ENCODE measurements at places on chromosomes 3 and 15. TPM values are rescaled to one million over a fixed set of nuclear protein-coding genes. Genes with fewer than 3 reads are reported as not detected.

DNA sequence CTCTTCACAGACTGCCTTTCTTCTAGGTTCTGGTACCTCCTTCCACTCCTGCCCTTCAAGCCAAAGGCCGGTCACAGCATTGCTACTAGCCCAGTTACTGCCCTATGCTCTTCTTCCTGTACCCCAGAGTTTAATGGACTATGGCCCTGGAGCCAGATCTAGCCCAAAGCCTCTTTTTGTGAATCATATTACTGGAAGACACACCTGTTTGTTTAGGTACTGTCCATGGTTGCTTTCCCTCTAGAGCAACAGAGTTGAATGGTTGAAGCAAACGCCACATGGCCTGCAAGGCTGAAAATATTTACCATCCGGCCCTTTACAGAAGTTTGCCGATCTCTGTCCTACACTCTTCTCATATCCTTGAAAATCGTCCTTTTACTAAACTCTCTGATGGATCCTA is 47.0 kb downstream of the PDZRN3 start:
- H3K27ac ChIP-seq = no peak overlapping the region
- H3K4me1 ChIP-seq = no peaks in the 10 kb centered on the region
- H3K36me3 ChIP-seq = no peaks in the 10 kb centered on the region
- no peak for DNase-seq
- H3K27me3 ChIP-seq = no peaks in the 10 kb centered on the region

DNA sequence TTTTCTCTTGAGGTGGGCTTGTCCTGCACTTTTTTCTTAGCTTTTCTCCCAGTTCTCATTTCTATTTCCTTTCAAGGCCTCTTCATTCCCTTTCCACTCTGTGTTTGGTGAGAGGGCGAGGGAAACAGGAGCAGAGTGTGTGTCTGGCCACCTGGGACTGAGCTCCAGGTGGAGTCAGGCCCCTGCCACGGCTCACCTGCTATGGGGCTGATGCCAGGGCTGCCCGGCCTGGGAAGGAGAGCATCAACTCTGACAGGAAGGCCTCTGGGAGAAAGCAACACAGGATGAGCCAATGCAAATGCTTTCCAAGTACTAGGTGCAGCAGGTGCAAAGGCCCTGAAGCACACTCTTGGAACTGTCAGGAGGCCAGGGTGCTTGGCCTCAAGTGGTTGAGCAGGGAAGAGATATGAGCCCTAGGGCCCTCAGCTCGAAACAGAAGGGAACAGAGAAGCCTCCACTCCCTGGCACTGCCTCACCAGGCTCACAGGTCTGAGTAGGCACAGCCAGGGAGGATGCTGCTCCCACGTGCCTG is 27.3 kb upstream of the DUSP7 start:
- no peak for DNase-seq
- H3K4me1 ChIP-seq = no peaks in the 10 kb centered on the region
- H3K27me3 ChIP-seq = no peaks in the 10 kb centered on the region
- no peaks in the 10 kb centered on the region for H3K36me3 ChIP-seq
- H3K4me3 ChIP-seq = no peak overlapping the region

DNA sequence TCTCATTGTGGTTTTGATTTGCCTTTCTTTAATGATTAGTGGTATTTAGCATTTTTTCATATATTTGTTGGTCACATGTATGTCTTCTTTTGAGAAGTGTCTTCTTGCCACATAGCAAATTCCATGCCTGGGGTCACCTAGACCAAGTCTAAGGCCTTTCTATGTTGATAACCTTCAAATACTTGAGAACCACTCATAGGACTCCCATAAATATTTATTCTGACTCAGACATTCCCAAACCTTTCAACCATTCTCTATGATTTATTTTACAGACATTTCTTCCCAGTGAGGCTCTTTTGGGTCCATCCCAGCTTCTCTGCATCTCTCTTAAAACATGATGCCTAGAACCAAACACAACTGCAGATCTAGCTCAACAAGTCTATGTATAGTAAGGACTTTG is 69.2 kb downstream of the ATP8B4 start:
- H3K27ac ChIP-seq = no peak overlapping the region
- H3K36me3 ChIP-seq = no peaks in the 10 kb centered on the region
- no peak overlapping the region for H3K4me3 ChIP-seq
- no peaks in the 10 kb centered on the region for H3K4me1 ChIP-seq
- no peak for DNase-seq
- no peaks in the 10 kb centered on the region for H3K27me3 ChIP-seq

DNA sequence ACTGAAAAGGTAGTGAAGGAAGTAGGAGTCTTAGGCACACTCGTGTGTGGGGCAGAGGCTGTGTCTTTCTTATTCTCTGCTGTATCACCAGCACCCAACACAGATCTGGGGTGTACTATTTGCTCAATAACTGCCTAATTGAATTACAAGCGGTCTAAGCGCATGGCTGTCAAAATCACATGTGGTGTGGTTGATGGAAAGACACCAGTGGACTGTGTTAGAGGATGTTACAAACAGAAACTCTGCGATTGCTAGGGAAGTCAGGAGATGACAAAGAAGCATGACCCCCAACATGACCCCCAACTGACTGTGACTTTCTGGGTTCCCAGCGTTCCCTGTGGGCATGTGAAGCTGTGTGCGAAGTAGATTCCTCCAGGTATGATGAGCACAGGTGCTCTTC is 32.0 kb downstream of the ATG7 start:
- no peak overlapping the region for H3K27ac ChIP-seq
- no peak for DNase-seq
- H3K4me3 ChIP-seq = no peak overlapping the region

- H3K4me1 ChIP-seq = no peaks in the 10 kb centered on the region
- H3K27ac ChIP-seq = no peak overlapping the region
- H3K36me3 ChIP-seq = peaks cover 2% of the 10 kb centered on the region
- no peak for DNase-seq
These were observed 134.4 kb upstream of the SKOR1 start for GRCh38 chr15:67690936-67691335.

DNA sequence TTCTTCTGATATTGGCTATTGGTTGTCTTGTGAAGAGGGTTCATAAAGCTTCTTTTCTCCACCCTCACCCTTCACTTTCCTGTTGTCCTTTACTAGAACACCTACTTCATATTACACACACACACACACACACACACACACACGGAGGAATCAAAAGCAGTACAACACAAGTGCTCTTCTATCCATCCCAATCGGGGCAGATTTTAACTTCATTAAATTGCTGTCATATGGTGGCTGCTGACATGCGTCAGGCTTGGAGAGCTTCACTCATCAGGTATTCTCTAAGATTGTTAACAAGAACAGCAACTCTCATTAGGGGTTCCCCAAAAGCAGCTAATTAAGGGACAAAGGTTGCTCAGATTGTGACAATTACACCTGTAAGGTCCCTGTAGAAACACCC is 239.1 kb upstream of the MEIS2 start:
- H3K4me1 ChIP-seq = no peaks in the 10 kb centered on the region
- H3K27ac ChIP-seq = no peak overlapping the region
- DNase-seq = no peak
- no peaks in the 10 kb centered on the region for H3K27me3 ChIP-seq

DNA sequence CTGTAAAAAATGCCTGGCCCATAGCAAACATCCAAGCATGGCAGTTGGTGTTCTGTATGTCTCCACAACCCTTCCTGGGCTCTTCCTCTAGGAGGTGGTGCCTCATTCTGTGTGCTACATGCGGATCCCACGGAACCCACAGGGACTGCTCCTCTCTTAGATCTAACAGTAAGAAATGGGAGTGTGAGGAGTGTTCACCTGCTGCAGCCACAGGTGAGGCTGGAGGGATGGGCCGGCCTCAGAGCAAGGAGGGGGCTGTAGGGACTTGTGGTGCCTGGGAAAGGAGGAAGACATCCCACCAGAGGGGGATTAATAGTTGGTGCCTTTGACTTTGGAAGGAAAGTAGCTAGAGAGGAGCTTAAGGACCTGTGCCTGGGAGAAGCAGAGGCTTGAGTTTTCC is 22.2 kb downstream of the SEMA3G start:
- no peaks in the 10 kb centered on the region for H3K27me3 ChIP-seq
- H3K4me1 ChIP-seq = peaks cover 3% of the 10 kb centered on the region
- no peaks in the 10 kb centered on the region for H3K36me3 ChIP-seq
- DNase-seq = no peak

GRCh38 chr15:63051156-63052066 is 8.9 kb downstream of the TPM1 start:
- no peak overlapping the region for H3K27ac ChIP-seq
- H3K36me3 ChIP-seq = peaks cover 12% of the 10 kb centered on the region
- H3K27me3 ChIP-seq = no peaks in the 10 kb centered on the region
- H3K4me1 ChIP-seq = peaks cover 7% of the 10 kb centered on the region

- no peak for DNase-seq
- H3K36me3 ChIP-seq = peaks cover 8% of the 10 kb centered on the region
- peaks cover 7% of the 10 kb centered on the region for H3K4me1 ChIP-seq
- no peak overlapping the region for H3K27ac ChIP-seq
These were observed 57.8 kb downstream of the RAB7A start for GRCh38 chr3:128783774-128784173.

DNA sequence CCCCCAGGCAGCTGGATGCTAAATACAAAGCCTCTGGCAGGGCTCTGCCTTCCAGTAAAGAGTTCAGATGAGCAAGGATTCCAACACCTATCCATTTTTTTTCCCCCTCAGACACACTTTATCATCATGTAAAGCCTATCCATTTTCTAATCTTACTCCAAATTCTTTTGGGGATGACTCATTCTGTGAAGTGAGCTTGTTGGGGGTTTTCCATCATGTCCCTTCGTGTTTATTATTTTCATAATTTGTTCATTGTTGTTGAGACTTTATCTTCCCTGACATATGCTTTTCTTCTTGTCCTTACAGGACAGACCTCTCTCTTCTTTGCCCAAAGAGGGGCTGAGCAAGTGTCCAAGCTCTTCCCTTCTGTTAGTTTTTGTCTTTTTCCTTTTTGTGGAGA is 34.7 kb upstream of the SH3BP5 start:
- DNase-seq = no peak
- no peaks in the 10 kb centered on the region for H3K27me3 ChIP-seq
- H3K4me3 ChIP-seq = no peak overlapping the region
- no peaks in the 10 kb centered on the region for H3K36me3 ChIP-seq

DNA sequence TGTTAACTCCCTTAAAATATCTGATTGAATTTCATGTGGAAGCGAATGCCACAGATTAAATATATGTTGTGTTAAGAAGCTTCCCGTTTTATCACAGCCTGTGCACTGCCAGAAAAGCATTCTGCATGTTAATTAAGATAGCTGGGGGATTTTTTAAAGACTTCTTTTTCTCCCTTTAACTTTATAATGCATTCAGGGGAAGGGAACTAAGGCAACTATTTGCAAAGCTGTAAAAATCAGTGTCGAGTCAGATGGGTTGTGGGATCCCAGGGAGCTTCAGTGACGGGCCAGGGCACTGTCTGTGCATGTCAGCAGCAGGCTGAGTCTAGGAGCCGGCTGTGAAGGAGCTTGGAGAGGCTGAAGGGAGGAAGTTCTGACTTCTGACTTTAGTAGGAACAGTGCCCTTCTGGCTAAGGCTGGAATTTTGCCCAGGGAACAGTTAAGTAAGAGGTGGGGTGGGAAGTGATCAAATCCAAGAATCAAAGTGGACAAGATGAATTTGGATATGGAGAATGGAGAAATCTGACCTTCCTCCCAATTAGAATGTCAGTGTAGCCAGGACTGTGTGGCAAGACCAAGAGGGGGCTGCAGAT is 77.7 kb downstream of the ABHD5 start:
- no peaks in the 10 kb centered on the region for H3K27me3 ChIP-seq
- H3K4me1 ChIP-seq = no peaks in the 10 kb centered on the region
- H3K36me3 ChIP-seq = no peaks in the 10 kb centered on the region
- H3K4me3 ChIP-seq = no peak overlapping the region

DNA sequence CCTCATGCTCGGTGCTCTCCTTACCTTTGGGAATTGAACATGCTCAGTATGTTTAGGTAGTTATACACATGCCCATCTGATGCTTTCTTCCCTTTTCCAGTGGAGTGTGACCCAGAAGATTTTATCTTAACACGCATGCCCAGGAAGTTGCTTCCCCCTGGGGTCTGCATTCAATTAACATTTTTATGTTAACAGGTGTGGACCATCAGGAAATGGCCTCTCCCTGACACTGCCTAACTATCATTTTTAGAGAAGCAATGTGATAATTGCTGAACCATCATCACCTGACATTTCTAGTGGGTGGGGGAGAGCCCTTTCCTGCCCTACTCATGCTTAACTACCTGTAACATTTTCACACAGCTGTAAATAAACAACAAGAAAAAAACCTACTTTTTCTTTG is 55.1 kb upstream of the TGFBR2 start:
- no peak for DNase-seq
- peak overlapping the region; percentile 41 for H3K27ac ChIP-seq
- H3K27me3 ChIP-seq = no peaks in the 10 kb centered on the region
- H3K4me3 ChIP-seq = no peak overlapping the region
- H3K4me1 ChIP-seq = peaks cover 12% of the 10 kb centered on the region
- H3K36me3 ChIP-seq = peaks cover 15% of the 10 kb centered on the region

DNA sequence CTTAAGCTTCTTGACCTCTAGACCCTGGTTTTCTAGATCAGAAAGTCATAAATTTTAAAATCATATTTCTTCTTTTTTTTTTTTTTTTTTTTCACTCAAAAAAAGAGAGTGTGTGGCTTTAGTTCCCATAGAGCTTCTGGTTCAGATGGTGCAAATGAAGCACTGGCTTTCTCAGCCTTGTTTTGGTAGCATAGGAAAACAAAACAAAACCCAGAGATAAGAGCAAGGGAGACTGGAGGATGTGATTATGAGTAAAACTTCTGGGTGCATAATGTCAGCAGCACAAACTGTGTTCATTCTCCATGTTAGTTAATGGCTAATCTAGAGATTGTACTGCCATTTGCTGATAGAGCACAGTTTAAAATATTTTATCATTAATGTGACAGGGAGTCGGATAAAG is 55.4 kb downstream of the RARB start:
- no peaks in the 10 kb centered on the region for H3K27me3 ChIP-seq
- no peak overlapping the region for H3K27ac ChIP-seq
- DNase-seq = no peak

DNA sequence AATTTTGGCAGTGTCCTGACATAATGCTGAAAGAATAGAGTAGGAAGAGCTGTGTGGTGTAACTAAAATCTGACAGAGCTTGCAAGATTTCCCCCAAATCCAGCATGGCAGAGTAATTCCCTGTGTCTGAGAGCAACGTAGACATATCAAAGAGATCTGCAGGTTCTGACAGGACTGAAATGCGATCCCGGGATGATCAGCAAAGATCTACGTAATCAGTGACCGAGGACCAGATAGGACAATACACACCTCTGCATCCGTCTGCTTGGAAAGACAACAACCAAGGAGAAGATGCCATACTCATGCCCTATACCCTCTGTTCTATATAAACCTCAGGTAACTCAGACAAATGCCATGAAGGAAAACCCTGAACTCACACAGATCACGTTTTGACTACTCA is 26.6 kb upstream of the SYNPR start:
- peaks cover 17% of the 10 kb centered on the region for H3K36me3 ChIP-seq
- no peaks in the 10 kb centered on the region for H3K4me1 ChIP-seq
- DNase-seq = no peak
- no peaks in the 10 kb centered on the region for H3K27me3 ChIP-seq
- H3K4me3 ChIP-seq = no peak overlapping the region

- no peak overlapping the region for H3K27ac ChIP-seq
- H3K4me3 ChIP-seq = peak overlapping the region; percentile 79
- H3K27me3 ChIP-seq = no peaks in the 10 kb centered on the region
- peaks cover 4% of the 10 kb centered on the region for H3K4me1 ChIP-seq
- H3K36me3 ChIP-seq = peaks cover 4% of the 10 kb centered on the region
These were observed 587 bp upstream of the TNK2 start for GRCh38 chr3:195908694-195909581.

GRCh38 chr15:66836231-66837030 is 134.4 kb downstream of the SMAD6 start:
- H3K27me3 ChIP-seq = peaks cover 6% of the 10 kb centered on the region
- no peak for DNase-seq
- no peaks in the 10 kb centered on the region for H3K36me3 ChIP-seq
- H3K4me1 ChIP-seq = no peaks in the 10 kb centered on the region
- H3K27ac ChIP-seq = no peak overlapping the region
- H3K4me3 ChIP-seq = no peak overlapping the region

The P2RY1 gene
- total RNA-seq = 6.4 TPM

The FSIP1 gene
- total RNA-seq = 0.64 TPM

The USP8 gene
- 67.1 TPM for total RNA-seq

The P2RY13 gene
- not detected for total RNA-seq

All from H9 (cell line).